Ecto neural progenitor cell (in vitro differentiated cells): ENCODE measurements at places on chromosomes 4 and X.

GRCh38 chrX:331151-331824 is 12.7 kb upstream of the GTPBP6 start:
- DNase-seq = no peak

DNA sequence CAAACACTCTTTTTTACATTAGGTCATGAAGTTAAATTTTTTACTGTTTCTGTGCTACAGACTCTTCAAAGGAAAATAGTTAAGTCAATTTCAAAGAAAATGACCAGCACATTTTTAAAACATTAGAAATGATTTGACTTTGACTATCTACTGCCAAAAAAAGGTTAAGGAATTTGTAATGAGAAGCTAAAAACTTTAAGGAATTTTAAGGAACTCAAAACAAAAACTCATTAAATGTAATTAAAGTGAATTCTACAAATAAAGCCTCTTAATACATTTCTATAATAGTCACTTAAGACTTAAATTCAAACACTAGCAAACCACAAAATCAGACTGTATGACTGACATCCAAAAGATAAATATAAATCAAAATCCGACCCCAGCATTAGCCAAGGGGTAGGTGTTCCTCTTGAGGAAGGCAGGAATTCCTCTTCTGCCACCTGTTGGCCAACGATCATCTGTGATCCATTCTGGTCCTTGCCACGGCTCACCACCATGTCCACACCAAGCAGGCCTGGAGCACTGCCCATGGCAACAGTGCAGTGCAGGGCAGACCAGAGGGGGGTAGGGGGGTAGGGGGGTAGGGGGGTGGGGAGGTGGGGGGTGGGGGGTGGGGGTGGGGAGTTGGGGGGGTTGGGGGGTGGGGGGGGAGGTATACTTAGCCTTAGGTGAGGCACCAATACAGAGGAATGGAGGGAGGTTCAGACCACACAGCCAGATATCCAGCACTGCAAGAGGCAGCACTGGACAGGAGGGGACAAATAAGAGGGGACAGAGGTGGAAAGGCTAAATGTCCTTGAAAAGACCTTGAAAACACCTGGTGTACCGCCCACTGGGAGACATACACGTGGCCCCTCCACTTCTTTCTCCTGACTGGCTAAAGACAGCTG is 287.4 kb downstream of the CHIC1 start:
- DNase-seq = no peak

- no peak for DNase-seq
These were observed 10.3 kb downstream of the EGFL6 start for GRCh38 chrX:13579661-13580060.

DNA sequence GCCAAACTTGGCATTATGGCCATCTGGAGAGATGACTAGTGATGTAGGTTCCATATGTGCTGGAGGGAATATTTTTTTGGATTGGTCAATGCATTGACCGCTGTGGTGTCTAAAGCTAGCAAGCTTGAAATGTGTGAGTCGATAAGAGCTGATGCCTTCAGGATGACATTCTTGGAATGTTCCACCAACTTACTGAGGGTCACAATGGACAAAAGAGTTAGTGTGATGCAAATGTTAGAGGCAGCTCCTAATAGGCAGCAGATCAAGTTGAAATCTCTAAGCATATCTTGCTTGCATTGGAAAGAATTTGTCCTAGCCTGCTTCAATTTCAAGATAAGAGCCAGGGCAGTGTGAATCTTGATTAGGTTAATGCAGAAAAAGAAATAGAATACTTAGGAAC is 210.4 kb upstream of the AFF2 start:
- no peak for DNase-seq
